ENCODE measurements at places on chromosomes 7 and 10.

DNA sequence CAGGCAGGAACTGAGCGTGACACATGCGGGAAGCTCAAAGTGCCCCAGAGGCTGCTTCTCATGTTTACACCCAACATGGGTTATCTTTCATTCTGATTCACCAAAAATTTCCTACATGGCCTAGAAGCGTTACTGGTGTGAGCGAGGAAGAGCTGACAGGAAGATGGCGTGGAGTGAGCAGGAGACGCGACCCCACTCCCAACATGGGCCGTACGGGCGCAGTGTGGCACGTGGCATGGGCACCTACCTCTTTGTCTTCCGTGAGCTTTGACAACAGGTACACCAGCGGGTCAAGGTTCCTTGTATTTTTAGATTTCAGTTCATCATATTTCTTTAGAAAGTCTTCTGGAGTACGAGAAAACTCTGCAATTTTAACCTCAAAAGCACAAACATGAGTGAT is 8.9 kb downstream of the TUBGCP2 start:
- H3K27ac ChIP-seq = no peak overlapping the region
- H3K4me1 ChIP-seq = peaks cover 10% of the 10 kb centered on the region
- DNase-seq = no peak
- H3K4me3 ChIP-seq = no peak overlapping the region

DNA sequence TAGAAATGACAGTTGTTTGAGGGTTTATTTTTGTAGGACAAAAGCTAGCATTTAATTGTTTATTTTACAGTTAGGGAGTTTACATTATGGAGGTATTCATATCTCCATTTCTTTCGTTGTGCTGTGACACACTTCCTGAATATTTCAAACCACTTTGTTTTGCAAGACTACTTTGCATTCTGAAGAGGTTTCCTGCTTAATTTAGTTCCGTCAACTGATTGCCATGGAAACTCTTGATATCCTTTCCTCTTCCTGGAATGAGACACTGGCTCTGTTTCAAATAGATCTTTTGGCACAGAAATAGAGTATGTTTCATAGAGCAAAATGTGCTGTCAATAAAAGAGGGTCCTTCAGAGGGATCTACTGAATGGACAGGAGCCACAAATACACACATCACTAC is 159.5 kb upstream of the AGR3 start:
- H3K4me1 ChIP-seq = peaks cover 13% of the 10 kb centered on the region
- no peaks in the 10 kb centered on the region for H3K27me3 ChIP-seq
- no peaks in the 10 kb centered on the region for H3K36me3 ChIP-seq
- no peak overlapping the region for H3K27ac ChIP-seq

DNA sequence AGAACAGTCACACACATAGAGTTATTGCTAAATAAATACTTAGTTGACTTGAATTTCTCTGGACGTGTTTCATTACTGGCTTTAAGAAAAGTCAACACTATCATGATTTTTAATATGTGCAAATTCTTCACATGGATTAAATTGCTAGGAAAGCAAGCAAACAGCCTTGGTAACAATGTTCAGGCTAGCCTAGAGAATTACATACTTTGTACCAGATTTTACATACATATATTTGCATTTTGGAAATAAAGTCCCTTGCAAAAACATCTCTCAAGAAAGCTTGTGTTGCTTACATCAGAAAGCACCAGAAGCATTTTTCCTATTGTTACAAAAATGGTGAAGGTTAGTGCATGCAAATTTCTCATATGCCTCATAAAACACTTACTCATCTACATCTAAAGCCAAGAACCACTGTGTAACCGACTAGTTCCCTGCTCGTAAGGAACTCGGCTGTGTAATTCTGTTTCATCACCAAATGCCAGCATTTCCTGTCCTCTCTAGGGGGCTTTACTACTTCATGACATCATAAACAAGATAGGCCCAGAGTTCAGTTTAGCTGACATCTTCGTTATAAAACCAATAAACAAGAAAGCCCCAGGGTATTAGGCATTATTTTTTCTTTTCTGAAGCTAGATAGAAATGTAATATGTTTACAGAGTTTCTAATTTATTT is 87.8 kb downstream of the CFAP58 start:
- H3K36me3 ChIP-seq = no peaks in the 10 kb centered on the region
- no peaks in the 10 kb centered on the region for H3K27me3 ChIP-seq
- no peaks in the 10 kb centered on the region for H3K4me1 ChIP-seq
- H3K27ac ChIP-seq = no peak overlapping the region
- no peak overlapping the region for H3K4me3 ChIP-seq

GRCh38 chr10:123274306-123275135 is 120.3 kb downstream of the BUB3 start:
- DNase-seq = no peak
- H3K36me3 ChIP-seq = no peaks in the 10 kb centered on the region
- H3K4me1 ChIP-seq = no peaks in the 10 kb centered on the region
- no peaks in the 10 kb centered on the region for H3K27me3 ChIP-seq

DNA sequence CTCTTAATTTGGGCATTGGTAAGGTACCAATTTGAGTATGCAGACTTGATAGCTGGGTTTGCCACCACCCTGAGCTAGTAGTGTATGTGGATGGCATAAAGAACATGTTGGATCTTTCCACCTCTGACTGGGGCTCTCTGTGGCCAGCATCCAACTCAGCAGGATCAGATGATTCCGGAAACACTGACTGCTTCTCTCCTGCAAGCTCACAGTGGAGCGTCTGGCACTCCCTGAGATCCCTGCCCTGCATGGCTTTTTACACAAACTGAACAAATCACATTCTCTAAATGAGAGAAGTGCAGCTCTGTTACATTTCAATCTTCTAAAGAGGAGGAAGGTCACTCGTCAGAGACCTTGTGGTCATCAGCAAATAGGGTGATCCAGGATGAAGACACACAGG is 1057.5 kb downstream of the NRG3 start:
- no peaks in the 10 kb centered on the region for H3K27me3 ChIP-seq
- H3K36me3 ChIP-seq = no peaks in the 10 kb centered on the region
- DNase-seq = no peak
- H3K27ac ChIP-seq = no peak overlapping the region

GRCh38 chr10:49212783-49213182 is 24.6 kb upstream of the TMEM273 start:
- no peak overlapping the region for H3K27ac ChIP-seq
- no peaks in the 10 kb centered on the region for H3K36me3 ChIP-seq
- H3K4me3 ChIP-seq = no peak overlapping the region
- no peak for DNase-seq
- H3K27me3 ChIP-seq = no peaks in the 10 kb centered on the region
- H3K4me1 ChIP-seq = no peaks in the 10 kb centered on the region

DNA sequence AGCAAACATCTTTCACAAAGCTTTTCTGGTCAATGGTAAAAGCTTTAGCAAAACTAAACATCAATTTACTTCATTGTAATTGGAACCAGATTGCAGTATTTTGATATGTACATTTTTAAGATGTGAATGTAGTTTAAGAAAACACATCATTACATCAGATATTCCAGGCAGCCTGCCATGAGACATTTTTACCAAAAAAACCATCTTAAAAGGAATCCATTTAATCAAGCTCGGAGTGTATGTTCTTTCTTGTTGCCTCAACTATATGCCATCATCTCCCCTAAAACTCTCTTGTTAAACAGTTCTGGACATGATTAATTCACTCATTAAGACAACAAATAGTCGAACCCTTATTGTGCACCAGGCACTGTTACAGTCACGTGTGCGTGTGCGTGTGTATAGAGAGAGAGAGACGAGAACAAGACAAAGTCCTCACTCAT is 97.5 kb downstream of the UBE2H start:
- H3K4me3 ChIP-seq = no peak overlapping the region
- H3K4me1 ChIP-seq = peaks cover 27% of the 10 kb centered on the region
- no peaks in the 10 kb centered on the region for H3K27me3 ChIP-seq
- H3K27ac ChIP-seq = no peak overlapping the region
- DNase-seq = no peak

DNA sequence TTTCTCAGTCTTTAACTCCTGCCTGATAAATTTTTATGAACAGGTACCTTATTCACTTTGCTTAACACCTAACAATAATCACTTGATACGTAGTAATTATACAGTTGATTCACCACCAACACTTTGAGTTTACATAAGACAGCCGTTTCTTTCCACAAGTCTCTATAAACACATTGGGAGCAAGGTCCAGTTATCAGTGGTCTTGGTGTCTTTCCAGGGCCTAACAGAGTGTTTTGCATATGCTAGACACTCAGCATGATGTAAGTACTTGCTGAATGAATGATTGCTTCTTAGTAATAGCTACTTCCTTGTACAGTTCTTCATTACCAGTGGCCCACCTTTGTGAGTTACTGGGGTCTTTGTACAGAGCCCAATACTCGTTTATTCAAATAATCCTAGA is 6.4 kb downstream of the CLDN12 start:
- DNase-seq = no peak
- no peaks in the 10 kb centered on the region for H3K27me3 ChIP-seq

GRCh38 chr10:128114901-128115300 is 11.3 kb downstream of the MKI67 start:
- no peaks in the 10 kb centered on the region for H3K4me1 ChIP-seq
- peaks cover 3% of the 10 kb centered on the region for H3K27me3 ChIP-seq
- no peak overlapping the region for H3K4me3 ChIP-seq

- H3K4me3 ChIP-seq = no peak overlapping the region
- H3K27me3 ChIP-seq = no peaks in the 10 kb centered on the region
- H3K4me1 ChIP-seq = peaks cover 81% of the 10 kb centered on the region
- peaks cover 22% of the 10 kb centered on the region for H3K36me3 ChIP-seq
- H3K27ac ChIP-seq = peak overlapping the region; percentile 100
Observed at GRCh38 chr7:143390104-143390772, 9.1 kb downstream of the ZYX start.

Measured in sigmoid colon (tissue), 7 donors.